ENCODE measurements at places on chromosomes 2 and 18.

- DNase-seq, result no peak
Observed at GRCh38 chr18:3649633-3650426, 199.9 kb downstream of the TGIF1 start.

- no peak for DNase-seq
Observed at GRCh38 chr18:44792456-44793061, 111.9 kb downstream of the SETBP1 start.

- DNase-seq, result no peak
Observed at GRCh38 chr2:44562737-44563136, 201.0 kb downstream of the CAMKMT start.

GRCh38 chr2:219624565-219624964 is 2.9 kb upstream of the SLC4A3 start:
- no peak for DNase-seq

DNA sequence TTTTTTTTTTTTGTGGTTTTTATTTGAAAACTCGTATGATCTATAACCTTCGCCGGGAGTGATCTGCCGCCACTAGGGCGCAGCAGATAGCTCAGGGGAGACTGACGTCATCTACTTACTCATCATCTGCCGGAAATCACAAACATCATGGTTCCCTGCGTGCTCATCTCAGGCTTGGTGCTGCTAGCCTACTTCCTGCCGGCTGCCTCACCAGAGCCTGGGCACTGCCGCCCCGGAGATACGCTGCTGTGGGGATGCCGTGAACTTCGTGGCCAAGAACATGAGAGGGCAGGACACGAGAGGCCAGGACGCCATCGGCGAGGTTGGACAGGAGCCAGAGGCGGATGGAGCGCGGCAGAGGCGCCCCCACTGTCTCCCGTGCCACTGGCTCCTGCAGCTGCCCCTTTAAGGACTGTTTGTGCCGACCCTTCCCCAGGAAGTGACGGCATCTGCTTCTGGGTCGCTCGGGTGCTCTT is 68.8 kb downstream of the DOK6 start:
- DNase-seq, result no peak
